ENCODE measurements at places on chromosomes 1 and 21.
A peak's percentile ranks its signal among the peaks of the same experiment; 100 is the strongest.

GRCh38 chr1:204941421-204942338 is 71.0 kb downstream of the NFASC start:
- peak; percentile 43 for DNase-seq

DNA sequence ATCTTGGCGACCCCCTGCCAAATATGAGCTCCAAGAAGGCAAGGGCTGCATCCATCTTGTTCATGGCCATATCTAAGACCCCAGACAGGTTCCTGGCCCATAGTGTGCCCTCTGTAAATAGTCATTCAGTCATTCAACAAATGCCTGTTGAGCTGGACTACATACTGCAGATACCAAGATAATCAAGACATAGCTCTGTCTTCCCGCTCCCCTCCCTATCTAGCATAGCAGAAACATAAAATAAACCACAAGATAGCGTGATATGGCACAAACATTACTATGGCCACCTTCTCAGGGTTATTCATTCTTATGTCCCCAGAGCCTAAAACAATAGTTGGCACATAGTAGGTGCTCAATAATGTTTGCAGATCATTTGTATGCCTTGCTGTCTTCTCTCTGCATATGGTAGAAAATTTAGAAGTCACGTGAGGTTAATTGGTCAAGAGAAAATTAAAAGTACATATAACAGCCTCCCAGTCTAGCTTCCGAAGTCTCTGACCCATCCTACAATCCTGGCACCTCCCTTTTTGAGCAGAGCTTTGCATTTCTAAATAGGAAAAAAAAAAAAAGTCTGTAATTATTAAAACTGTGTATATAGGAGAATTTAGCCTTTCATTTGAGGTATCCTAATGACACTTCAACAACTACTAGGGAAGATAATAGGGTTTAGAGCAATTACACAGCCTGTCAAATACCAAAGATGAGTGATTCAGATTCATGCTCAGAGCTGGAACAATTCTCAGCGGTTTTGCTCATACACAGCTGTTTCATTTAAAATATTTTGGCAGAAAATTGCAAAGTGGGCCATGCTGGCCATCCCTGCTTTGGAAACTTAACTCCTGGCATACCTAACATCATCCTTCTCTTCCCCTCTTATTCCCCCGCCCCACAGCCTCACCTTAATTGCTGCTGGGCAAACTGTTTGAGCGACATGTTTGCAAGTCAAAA is 219.0 kb downstream of the KAZN start:
- DNase-seq, result no peak

- DNase-seq, result no peak
Measured at GRCh38 chr21:16900685-16901084, 612.2 kb upstream of the CXADR start.

GRCh38 chr1:204437796-204438570 is 26.4 kb upstream of the PPP1R15B start:
- no peak for DNase-seq

GRCh38 chr1:208731981-208732821 is 488.0 kb upstream of the PLXNA2 start:
- no peak for DNase-seq

DNA sequence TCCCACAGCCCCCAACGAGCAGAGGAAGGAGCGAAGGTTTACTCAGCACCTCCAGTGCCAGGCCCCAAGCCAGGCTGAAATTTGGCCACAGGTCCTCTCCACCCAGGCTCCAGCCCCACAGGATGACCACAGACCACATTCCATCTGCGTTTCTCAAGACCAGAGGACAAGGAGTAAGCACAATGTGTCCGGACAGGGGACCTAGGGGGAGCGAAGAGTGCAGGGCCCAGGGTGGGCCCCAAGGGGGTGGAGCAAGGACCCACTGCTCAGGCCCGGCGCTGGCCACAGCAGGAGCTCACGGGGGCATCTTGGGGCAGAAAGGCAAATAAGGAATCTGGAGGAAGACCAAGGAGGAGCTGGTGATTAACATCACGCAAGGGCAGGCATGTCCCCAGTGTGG is 100.5 kb downstream of the NPHP4 start:
- no peak for DNase-seq

- no peak for DNase-seq
Measured at GRCh38 chr1:181126871-181127587, 38.5 kb downstream of the IER5 start.

GRCh38 chr1:190429141-190429540 is 48.5 kb downstream of the BRINP3 start:
- no peak for DNase-seq
